ENCODE measurements at places on chromosomes 4 and X.

- DNase-seq: no peak
Measured at GRCh38 chr4:75565481-75565880, 9.6 kb downstream of the ODAPH start.

DNA sequence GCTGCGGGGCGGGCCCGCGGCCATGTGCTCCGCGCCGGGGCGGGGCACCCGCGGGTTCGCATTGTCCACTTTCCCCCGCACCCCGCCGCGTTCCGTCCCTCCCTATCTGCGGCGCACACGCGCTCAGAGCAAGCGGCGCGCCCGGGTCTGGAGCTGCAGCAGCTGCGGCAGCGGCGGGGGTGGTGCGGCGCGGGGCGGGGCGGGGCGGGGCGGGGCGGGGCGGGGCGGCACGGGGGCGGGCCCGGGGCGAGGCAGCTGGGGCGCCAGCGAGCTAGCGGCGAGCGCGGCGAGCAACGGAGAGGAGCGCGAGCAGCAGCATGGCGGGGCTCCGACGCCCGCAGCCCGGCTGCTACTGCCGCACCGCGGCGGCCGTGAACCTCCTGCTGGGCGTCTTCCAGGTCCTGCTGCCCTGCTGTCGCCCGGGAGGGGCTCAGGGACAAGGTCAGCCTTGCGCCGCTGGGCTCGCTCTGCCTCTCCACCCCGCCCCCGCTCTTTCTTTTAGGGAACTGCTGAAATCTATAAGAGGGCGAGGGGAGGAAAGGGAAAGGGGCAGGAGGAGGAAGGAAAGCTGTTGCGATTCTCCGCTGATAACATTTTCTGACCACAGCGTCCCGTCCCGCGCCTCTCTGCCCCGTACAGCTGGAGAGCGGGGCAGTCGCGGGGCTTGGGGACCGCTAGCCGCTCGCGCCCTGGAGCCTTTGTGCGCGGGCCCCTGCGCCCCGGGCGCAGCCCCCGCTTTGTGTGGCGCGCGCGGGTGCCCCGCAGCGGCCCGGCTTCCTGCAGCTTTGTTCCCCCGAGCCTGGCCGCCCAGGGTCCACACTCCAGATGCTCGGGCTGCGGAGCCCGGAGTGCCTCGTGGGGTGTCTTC, at the start of gene TMEM131L:
TMEM131L (plus strand) TSS at position 280 of the 868 bp plus-strand sequence; CDS start at position 318, 38 bp downstream.
- DNase-seq: peak; percentile 61

GRCh38 chr4:38920677-38921076, 53.1 kb downstream of the FAM114A1 start:
- no peak for DNase-seq

GRCh38 chr4:102826890-102827673, at the start of gene UBE2D3:
UBE2D3 (minus strand) TSS chr4:102827551; CDS start chr4:102826508, 1,043 bp downstream.
- DNase-seq: peak; percentile 52

- DNase-seq: no peak
Measured at GRCh38 chr4:169154121-169154520, 116.6 kb downstream of the SH3RF1 start.

DNA sequence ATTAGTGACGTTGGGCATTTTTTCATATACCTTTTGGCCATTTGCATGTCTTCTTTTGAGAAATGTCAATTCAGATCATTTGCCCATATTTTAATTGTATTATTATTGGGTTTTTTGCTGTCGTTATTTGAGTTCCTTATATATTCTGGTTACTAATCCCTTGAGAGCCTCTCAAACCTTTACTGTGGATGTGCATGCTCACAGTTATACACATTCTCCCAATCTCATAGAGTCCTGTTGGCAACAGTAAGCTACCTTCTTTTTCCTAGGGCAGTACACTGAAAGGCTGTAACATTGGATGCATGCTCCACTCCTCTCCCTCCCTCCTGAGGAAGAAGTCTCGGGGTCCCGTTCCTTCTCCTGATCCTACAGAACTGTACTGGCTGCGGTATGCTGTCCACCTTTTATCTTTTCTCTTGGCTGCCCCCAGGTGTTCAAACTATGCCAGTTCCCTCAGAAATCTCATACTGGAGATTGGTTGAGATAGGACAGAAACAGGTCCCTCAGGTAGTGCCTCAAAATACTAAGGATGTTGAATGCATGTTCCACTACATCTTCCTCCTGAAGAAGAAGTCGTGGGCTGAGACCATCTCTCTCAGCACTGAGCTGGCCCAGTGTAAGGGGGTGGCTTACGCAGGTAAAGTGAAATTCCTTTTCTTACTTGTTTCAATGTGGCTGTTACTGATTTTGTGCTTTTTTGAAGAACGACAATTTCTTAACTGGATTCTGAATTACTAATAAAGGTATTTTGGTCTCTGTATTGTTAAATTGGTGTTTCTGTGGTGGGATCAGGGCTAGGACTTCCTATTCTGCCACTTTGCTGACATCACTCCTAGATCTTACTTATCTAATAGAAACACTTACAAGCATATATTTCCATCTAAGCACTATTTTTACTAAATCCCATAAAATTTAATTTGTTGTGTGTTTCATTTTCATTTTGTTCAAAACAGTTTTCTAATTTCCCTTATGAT, 145.4 kb upstream of the HUWE1 start:
- DNase-seq: no peak

DNA sequence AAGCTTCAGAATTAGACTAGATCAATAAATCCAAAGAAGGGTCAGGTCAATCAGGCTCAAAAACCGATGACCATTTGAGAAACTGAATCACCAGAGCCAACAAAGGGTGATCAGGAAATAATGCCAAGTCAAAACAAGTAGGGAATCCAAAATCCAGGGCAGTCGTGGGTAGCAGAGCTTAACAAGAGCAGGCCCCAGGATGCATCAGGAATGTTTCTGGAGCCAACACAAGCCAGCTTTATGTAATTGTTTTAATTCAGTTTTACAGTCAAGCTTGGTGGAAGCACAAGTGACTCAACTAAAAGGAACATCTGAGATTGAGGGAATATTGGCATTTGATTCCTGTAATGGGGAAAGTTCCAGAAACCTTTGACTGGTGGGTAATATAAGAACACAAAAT, 237.9 kb upstream of the EDA2R start:
- no peak for DNase-seq

GRCh38 chr4:53599632-53600031, 8.3 kb upstream of the LNX1 start:
- no peak for DNase-seq
